NCI-H1694 (cell line): ENCODE measurements at places on chromosomes 5 and 9.

DNA sequence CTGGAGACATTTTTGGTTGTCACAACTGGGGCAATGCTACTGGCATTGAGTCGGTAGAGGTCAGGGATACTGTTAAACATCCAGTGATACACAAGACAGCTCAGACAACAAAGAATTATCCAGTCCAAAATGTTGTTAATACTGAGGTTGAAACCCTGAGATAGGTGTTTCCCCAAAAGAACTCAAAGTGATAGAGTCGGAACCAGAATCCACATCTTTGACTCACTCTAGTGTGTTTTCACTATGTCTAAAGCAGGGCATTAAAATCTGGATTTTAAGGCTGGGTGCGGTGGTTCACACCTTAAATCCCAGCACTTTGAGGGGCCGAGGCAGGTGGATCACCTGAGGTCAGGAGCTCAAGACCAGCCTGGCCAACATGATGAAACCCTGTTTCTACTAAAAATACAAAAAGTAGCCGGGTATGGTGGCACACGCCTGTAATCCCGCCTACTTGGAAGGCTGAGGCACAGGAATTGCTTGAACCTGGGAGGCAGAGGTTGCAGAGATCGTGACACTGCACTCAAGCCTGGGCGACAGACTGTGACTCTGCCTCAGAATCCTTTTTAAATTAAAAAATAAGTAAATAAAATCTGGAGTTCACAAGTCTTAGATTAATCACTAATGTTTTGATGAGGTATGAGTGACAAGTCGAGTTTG lies 17.0 kb downstream of the SLC31A1 start:
- no peak for DNase-seq

DNA sequence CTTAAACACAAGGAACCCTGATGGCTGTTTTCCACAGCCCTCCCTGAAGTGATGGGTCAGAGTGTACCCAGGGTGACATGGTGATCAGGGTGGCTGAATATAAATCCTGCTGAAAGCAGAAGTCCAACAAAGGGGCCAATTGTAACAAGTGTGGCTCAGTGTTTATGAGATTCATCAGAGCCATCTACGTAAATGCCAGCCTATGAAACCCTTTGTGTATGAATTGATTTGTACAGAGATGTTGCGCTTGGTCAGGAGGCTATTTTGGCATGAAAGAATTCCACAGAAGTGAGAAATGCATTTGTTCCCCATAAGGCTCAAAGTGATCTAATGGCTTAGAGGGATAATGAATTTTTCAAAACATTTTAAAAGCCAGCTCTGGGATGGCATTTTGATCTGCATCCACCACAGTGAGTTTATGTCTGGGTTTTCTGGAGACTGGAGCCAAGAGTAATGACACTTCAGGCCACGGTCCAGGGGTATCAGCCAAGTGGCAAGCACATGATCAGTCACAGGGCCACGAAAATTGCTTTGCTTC lies 12.4 kb downstream of the PRUNE2 start:
- DNase-seq: no peak

DNA sequence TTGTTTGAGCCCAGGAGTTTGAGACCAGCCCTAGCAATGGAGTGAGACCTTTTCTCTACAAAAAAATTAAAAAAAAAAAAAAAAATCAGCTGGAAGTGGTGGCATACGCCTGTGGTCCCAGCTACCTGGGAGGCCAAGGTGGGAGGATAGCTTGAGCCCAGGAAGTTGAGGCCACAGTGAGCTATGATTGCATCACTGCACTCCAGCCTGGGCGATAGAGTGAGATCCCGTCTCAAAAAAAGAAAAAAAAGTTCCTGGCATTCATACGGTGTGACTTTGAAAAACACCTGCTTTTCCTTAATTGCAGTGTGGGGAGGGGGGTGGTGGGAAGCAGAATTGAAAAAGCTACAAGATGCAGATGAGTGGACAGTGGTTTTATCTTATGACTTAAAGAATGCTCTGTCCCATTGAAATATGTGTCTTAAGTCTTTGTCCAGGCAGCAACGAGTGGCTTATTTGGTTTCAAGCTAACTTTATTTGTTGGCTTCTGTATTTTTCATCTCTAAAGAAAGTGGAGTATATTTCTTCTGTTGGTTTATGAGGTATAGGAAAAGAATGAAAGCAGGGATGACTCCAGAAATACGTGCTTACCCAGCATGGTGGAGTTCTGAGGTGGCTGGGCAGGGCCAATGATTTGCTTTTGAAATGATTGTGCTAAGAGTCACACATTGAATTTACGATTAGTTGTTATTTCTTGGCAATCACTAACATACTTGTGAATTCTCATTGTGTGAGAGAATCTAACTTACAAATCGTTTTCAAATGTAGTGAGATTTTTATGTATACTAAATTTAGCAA lies 27.8 kb downstream of the ROPN1L start:
- no peak for DNase-seq

DNA sequence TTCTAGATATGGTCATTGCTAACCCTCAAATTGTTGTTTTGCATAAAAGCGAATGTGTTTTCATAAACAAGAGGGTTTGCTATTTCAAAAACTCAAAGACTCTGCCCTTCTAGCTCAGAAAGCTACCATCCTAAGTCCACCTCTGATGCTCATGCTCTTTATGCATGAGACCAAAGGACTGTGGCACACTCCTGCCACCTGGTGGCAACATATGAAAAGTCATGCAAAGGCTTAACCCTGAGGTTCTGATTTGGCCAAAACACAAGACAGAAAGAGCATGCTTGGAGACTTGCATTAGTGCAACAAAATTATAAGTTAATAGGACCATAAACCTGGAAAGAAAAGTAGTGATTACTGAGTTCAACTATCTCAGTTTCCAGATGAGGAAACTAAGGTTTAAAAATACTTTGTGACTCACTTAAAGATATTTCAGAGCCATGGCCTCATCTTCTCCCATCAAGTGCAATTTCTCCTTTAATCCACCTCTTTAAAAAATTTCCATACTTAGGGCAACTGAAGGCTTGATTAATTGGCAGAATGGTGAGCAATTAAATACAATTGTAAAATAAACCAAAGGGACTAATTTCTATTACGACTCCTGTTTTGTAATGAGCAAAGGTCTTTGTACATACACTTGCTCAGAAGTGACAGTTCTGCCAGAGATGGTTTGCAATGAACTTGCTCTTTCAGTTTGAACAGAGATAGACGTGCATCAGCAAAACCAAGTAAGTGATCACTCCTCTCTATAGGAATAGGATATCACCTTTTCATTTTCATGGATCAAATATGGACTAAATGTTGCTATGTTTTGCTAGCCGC lies 110.7 kb upstream of the RAD23B start:
- DNase-seq: peak; percentile 64

GRCh38 chr9:85716031-85716877 lies 25.5 kb downstream of the AGTPBP1 start:
- no peak for DNase-seq

- DNase-seq: no peak
These were observed 6.4 kb upstream of the TOR4A start for GRCh38 chr9:137270929-137271695.

- no peak for DNase-seq
These were observed 483.5 kb downstream of the AGTPBP1 start for GRCh38 chr9:85258236-85258635.

- DNase-seq: no peak
These were observed 24.4 kb downstream of the TARS1 start for GRCh38 chr5:33465120-33465519.

- no peak for DNase-seq
These were observed 51.1 kb upstream of the SNX2 start for GRCh38 chr5:122723606-122724352.

DNA sequence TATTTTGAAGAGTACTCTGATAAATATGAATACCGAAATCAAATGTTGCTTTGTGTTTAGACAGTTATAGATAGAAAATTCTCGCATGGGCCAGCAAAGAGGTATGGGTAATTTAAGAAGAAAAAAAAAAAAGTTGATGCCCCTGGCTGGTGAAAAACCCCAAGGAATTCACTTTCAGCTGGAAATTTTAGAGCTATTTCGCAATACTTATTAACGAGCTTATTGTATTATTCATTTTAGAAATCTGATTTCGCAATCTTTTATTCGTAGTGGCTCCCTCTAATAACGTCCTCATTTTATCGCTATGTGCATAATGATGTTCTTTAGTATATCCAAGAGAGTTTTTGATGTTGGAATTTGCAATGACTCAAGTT lies 18.5 kb upstream of the FER start:
- no peak for DNase-seq

DNA sequence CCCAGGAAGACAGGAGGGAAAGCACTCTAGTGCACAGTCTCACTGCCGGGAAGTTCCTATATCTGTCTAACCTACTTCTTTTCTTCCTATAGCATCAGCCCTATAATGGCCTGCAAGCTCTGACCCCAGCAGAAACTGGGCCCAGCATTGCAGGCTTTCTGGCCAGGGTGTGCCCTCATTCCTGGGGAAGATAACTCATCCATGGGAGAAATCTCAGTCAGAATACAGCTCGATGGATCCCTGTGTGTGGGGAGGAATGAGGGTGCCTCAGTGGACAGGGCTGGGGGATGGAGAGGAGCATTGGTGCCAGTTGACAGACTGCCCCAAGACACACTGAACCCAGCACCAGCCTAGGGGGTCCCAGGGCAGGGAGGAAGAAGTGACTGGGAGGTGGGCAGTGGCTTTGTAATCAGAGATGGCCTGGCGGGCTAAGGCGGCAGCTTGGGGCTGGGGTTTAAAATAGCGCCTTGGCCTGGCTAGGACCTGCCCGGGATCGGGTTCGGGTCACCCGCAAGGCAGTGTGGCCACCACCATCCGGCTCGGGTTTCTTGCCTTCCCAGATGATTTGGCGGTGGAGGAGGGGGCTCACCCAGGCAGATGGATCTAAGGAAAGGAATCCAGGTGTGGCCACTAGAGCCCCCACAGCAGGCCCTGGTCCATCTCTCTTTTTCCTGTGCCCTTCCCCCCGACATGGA lies 7.6 kb upstream of the CXXC5 start:
- DNase-seq: no peak

DNA sequence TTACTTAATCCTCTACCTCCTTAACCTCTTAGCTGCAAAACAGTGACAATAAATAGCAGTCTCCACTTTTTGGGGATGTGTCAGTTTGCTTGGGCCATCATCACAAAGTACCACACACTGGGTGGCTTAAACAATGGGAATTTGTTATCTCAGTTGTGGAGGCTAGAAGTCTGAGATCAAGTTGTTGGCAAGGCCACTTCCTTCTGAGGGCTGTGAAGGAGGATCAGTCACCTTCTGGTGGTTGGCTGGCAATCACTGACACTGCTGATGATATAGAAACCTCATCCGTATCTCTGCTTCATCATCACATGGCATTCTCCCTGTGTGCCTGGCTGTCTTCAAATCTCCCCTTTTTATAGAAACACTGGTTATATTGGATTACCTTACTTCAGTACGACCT lies 187.1 kb upstream of the TBC1D2 start:
- no peak for DNase-seq

DNA sequence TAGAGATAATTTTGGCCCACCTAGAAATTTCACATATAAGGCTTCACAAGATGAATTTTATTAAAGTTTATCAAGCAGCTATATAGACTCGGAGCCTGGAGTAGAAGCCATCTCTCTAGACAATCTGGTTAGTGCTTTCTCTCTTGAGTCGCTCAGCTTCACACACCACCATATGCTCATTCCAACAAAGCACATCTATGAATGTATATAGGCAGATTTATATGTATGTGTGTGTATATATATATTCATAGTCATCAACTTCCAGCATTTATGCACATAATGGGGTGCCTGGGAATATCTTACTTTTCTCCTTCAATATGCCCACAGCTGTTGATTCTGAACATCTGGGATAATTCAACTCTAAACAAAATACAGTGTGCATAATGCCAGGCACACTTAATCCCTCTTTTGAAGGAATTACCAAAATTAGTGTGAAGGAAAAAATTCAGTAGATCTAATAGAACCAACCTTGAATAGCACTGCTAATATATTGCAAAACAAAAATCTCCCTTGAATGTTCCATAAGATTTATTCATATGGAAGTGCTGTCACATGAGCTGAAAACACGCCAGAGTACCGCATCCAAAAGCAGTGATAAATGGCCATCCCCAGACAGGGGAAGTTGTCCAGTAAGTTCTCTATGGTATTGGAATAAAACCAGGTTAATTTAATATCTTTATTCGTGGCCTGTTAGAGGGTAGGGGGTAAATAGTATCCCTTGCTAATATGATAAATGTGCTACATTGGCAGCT lies 56.0 kb upstream of the MOCS2 start:
- no peak for DNase-seq

DNA sequence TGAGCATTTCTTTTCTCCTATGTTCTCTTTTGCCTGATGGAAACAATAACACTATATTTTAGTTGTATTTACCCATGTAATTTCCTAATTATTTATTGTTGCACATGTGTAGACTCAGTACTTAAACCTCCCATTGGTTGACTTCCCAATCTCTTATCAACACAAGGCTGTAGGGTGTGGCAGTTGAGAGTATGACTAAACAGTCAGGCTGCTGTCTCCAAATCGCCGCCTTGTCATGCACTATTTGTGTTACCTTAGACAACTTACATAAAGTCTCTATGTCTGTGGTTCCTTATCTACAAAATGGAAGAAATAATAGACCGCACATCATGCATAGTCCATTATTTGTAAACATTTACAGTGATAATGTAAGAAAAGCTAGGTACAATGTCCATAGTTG lies 68.9 kb upstream of the EFNA5 start:
- no peak for DNase-seq

GRCh38 chr5:168740092-168740800 lies 161.1 kb upstream of the PANK3 start:
- no peak for DNase-seq

DNA sequence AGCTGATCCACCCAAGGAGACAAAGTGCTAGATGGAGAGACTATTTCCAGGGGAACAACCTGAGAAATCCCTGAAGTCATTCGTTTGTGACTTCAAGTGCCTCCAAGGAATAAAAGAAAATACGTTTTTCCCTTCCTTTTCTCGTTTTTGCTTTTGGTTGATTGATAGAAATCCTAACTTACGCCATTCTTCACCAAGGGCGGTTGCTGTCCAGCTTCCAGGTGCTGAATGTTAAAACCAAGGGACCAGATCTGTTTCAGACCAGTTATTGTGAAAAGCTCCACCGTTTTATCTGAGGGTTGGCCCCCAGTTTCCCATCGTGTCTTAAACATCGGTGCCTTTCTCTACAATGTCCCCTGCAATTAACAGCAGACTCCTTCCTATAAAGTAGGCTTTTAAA lies 600.7 kb upstream of the SGCD start:
- no peak for DNase-seq

DNA sequence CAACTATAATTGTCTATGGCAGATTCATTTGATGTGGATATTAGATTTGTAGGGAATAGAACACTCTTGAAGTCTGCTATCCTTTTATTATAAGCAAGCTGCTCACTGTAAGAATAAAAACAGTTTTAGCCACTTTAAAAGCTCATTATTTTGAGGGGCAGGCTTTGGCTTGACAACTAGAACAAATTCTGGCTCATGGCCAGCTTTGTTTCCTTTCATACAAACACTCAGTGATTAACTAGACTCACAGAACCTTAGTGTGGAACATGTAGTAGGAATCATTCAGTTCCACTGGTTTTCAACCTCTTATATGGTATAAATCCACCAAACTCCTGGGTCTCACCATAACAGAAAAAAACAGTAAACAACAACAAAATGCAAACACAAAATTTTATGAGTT lies 27.4 kb upstream of the CEP120 start:
- peak; percentile 97 for DNase-seq
